ENCODE measurements at places on chromosomes 3 and 15.

- DNase-seq = no peak
Measured at GRCh38 chr3:137163958-137164357, 206.2 kb downstream of the IL20RB start.

DNA sequence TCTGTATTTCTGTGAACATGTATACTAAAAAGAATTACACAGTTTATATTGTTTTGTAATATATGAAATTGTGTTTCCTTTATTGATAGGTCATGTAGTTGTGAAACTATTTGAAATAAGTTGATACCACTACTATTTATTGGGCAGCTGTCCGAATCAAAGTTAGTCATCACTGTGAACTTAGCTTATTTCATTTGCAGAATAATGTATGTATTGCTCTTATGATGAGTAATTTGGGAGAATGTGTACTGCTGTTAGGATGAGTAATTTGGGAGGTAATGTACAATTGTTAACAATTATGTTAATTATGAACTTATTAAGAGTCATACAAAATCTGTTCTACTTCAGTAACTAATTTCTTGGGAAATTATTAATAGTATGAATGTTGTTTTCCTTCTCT, 22.2 kb downstream of the FXR1 start:
- DNase-seq = no peak

DNA sequence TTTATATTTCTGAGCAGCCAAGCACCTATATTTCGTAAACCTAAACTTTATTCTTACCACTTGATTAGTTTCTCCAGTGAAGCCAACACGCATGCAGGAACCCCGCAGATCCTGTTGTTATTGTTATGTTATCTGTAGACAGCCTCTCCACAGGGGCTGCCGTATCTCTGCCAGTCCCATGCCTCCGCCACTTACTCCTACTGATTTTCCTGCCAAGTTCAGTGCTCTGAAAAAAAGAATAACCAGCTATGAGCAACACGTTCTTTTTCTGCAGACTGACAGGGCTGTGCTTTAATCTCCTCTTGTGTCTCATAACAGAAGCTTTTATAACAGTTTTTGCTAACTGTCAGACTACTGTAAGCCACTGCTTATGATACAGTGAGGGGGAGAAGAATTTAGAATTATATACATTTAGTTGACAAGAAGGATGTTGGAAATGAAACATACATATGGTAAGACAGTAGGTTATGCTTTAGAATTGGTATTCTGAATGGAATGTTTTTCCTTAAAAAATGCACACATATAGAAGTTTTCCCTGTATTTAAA, 347.4 kb downstream of the SI start:
- DNase-seq = no peak

DNA sequence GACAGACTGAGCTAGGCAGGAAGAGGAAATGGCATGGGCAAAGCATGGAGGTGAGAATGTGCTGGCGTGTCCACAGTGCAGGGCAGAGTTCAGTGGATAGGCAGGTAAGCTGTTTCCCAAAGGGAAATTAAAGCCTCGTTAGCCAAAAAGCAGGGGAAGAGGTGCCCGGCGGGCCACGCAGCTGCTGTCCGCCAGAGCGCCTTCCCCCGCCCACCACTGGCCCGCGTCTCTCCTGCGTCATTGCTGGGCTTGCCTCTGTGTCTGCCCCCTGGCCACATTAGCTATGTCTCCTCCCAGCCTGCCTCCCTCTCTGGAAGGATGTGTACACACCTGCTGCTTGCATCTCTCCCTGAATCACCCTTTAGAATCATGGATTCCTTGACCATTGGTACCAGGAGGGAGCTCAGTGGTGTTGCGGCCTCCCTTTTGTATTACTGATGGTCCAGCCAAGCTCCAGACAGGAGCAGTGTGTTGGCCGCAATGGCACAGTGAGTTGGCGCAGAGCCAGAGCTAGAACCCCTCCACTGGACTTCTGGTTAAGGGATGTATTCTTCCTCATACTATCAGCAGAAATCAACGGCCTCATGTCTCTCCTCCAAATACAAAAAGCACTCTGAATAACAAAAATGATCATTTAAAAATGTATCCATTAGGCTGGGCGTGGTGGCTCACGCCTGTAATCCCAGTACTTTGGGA, 26.6 kb downstream of the SLC28A1 start:
- no peak for DNase-seq

DNA sequence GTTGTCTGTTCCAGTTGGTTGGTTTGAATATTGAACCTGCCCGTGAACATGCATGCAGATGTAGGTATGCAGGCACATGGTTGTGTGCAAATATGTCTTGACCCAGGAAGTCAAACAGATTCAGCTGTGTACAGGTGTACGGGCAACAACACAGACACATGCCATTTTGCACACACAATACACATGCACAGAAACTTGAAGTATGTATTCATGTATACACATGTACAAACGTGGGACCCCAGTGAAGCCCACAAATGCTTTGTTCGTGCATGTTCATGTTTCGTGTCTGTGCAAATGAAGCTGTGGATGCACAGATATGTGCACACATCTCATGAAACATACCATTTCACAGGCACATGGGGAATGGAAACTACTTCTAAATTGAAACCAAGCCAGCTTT, 30.7 kb downstream of the IDH3A start:
- no peak for DNase-seq

- no peak for DNase-seq
Measured at GRCh38 chr3:72543246-72543645, 305.0 kb downstream of the SHQ1 start.

DNA sequence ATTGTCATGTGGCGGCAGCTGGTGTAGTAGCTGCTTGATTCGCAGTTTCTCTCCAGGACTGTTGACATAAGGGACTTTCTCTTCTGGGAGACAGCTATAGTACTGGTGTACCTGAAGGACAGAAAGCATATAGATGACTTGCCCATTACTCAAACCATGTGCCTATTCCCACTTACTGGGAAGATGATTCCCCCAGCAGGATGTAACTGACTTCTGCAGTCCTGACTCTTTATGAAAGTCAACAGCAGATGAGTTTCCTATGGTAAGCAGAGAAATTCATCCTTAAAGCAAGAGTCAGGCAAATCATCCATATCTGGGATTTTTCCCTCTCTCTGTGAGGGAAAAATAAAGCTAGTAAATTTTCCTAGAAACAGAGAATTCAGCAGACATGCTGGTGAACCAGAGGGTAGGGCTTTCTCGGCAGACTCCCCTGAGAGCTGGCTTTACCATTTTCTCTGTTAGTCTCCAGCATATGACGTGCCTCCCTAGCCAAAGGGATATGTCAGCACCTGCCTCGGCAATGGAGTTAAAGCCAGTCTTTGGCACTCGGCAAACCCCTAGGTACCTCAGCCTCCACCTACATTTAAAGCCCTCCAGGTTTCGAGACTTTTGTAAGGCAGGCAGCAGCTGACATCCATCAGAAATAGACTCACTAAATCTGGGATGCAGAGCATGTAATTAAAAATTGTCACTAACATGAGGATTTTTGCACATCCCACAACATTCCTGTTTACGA, 62.1 kb downstream of the PRICKLE2 start:
- no peak for DNase-seq

DNA sequence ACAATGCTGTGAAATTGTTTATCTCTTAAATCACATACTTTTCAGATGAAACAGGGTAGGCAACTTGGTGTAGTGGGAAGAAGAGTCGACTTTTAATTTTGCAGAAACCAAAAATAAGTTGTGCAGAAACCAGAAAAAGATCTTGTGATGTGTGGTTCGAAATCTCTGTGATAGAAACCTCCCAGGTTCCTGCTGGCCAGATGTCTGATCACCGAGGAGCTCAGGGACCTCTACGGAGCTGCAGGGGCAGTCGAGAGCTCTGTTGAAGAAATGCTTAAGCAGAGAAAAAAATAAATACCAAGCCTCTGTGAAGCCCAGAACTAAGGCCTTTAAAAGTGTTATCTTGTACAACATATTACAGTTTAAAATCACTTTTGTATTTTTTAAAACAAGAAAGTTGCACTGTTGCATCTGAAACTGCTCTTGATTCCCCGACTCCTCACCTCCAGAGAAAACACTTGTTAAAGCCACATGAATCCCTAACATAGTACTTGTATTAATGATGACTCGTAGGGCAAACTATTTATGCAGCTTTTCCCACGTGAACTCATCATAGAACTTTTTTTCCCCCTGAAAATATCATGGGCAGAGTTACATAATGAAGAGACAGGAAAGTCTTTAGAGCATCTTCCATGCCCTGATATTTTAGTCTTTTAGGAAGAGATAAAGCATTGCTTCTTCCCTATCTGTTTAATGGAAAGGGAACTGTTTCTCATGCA, 51.3 kb downstream of the CCK start:
- DNase-seq = no peak

DNA sequence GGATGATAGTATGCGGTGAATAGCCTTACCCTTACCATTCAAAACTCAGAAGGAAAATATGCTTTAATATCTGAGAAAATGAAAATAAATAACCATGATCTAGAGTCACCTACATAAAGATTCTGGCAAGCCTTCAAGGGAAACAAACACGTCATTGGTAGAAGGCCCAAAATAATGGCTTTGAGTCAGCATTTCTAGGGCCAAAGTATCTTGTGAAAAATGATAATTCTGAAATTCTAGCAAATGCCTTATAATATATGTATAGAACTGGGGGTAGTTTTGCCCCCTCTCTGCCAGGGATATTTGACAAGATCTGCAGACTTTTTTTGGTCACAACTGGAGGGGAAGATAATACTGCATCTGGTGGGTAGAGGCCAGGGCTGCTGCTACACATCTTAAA, 15.4 kb downstream of the PLSCR1 start:
- DNase-seq = no peak

DNA sequence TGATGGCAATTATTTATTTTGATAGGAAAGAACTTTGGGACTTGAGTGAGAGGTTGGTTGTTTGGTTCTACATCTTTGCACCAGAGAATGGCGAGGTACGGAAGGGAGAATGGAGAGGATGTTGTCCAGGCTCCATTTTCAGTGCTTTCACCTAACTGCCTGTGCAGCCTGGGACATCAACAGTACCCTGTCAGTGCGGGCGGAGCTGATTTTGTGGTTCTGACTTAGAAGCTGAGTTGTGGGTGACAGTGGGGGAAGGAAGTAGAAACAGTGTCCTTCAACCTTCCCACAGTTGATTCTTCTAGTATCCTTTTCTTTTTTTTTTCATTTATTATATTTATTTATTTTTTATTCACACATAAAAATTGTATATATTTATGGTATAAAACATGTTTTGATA, 95.3 kb downstream of the TIGIT start:
- no peak for DNase-seq

GRCh38 chr3:33716227-33716626, 1.8 kb downstream of the CLASP2 start:
- no peak for DNase-seq

- no peak for DNase-seq
Measured at GRCh38 chr15:85760049-85760448, 34.7 kb downstream of the KLHL25 start.

All from activated CD4-positive, alpha-beta T cell treated with anti-CD3 and anti-CD28 coated beads, Interleukin-10, Interleukin-2, amounts not matched to agents 100 ng/mL and 50 ng/mL, durations not matched to agents 16 hours and 8 hours (primary cell).